Activated T-cell treated with anti-CD3 and anti-CD28 coated beads for 4 hours (primary cell): ENCODE measurements at places on chromosomes 3 and 15.

DNA sequence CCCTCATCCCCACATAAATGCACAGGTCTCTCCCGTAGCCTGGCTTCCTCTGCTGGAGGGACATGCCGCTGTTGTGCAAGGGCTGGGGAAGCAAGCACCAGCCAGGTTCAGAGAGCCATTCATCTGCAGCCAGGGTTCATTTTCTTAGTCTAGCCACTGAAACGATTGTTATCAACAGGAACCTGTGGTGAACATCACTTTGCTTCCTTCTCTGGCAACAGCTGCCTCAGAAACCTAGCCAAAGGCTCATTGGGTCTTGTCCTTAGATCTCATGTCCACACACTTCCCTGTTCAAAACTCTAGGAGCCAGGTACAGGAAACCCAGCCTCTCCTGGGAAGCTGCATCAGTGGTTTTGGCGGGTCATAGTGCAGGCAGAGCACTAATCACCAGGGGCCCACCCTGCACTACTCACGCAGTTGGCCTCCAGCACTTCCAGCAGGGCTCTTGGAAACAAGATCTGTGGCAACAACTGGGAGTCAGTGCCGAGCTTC, 47.0 kb downstream of the OXNAD1 start:
- no peak for DNase-seq

DNA sequence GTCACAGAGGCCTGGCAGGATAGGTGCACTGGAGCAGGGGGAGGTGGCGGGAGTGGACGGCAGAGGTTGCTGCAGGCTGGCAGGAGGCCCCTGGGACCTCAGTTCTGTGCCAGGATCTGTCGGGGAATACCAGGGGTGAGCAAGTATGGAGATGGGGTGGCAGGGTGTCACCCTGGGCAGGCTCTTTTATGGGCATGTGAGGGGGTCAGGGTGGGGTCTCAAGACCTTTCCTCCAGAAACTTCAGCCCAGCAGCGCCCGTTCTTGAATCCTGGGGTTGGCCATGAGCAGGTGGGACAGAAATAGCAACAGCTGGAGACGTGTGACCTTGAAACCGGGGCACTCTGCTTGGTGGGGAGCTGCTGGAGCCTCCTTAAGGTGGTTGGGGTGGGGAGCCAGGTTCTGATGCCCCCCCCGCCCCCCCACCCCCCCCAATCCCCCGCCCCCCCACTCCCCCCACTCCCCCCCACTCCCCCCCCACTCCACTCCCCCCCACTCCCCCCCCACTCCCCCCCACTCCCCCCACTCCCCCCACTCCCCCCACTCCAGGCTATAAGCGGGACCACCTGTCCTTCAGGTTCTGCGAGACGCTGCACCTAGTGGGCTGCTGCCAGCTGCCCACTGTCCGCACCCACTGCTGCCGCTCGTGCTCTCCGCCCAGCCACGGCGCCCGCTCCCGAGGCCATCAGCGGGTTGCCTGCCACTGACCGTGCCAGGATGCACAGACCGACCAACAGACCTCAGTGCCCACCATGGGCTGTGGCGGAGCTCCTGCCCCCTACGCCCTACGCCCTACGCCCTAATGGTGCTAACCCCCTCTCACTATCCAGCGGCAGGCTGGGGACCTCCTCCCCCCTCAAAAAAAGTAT, 84.9 kb downstream of the TBC1D2B start:
- no peak for DNase-seq

DNA sequence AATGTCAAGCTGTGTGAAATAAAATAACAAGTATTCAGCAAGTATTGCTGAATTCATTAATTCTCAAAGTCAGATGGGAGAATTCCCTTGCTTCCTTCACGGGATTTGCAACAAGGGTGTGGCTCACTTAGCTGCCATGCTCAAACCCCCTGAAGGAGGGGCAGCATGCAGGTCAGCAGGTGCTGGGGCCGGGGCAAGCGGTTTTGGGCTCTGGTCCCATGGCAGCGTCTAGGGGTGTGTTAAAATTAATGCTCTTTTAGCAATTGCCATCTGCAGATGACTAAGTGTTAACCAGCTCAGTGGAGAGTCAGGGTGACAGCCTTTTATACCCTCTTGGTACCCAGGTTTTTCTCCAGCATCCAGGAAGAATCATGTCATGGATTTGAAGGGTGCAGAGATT, 40.0 kb upstream of the RBMS3 start:
- DNase-seq = no peak

GRCh38 chr3:19485267-19485666, 337.0 kb downstream of the KCNH8 start:
- DNase-seq = no peak

GRCh38 chr15:51025454-51025846, 69.3 kb downstream of the TNFAIP8L3 start:
- no peak for DNase-seq

- no peak for DNase-seq
These were observed 2.6 kb downstream of the PARP6 start for GRCh38 chr15:72269739-72270138.

GRCh38 chr15:36642311-36642710, 62.9 kb downstream of the CDIN1 start:
- DNase-seq = no peak

DNA sequence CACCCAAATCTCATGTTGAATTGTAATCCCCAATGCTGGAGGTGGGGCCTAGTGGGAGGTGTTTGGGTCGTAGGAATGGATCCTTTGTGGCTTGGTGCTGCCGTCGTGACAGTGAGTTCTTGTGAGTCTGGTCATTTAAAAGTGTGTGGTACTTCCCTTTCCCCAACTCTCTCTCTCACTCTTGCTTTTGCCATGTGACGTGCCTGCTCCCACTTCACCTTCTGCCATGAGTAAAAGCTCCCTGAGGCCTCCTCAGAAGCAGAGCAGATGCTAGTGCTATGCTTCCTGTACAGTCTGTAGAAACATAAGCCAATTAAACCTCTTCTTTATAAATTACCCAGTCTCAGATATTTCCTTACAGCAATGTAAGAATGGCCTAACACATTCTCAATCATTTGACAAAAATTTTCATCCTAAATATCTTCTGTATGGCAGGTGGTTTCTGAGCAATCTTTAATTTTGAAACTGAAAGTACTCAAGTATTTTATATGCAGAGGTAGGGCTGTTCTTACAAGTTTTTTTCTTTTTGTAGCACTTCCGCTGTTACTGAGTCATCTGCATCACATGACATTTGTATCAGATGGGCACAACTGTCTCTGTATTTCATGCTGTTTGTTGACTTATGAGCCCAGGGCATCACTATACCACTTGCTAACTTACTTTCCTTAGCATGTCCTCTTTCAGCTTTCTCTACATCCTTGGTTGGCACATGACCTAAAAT, 8.8 kb downstream of the RPL39L start:
- DNase-seq = peak; percentile 30

- DNase-seq = no peak
These were observed 13.2 kb downstream of the PCOLCE2 start for GRCh38 chr3:142875583-142876207.

DNA sequence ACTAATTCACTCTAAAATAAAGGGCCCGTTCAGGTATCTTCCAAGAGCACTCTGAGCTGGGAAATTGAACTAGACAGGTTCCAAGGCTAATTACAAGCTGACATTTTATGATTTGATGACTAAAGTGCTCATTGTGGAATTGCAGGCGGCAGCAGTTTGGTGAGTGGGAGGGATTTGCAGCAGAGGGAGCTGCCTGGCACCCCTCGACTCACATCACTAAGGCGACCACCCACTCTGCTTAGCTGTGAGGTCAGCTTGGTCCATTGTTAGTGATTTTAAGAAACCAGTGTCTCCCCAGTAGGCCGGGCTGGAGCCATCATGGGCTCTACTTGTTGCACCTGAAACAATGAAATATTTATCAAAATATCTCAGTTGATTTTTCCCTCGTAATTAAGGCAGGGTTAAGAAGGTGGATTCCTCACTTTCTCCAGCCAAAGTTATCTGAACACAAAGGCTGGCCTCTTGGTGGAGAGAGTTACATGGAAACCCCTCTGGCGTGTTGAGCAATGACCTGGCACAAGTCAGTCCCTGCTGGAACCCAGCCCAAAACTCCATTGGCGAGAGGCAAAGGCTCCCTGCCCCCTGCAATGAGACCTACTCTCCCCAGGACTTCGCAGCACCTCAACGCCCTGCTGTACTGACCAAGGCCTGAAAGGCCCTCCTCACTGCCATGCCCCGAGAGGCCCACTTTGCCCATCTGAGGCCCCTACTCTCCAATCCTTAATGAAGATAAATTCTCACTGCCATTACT, 65.0 kb upstream of the ATP2B2 start:
- DNase-seq = no peak

GRCh38 chr3:196712514-196713413, 587 bp downstream of the PIGX start:
- DNase-seq = peak; percentile 62

DNA sequence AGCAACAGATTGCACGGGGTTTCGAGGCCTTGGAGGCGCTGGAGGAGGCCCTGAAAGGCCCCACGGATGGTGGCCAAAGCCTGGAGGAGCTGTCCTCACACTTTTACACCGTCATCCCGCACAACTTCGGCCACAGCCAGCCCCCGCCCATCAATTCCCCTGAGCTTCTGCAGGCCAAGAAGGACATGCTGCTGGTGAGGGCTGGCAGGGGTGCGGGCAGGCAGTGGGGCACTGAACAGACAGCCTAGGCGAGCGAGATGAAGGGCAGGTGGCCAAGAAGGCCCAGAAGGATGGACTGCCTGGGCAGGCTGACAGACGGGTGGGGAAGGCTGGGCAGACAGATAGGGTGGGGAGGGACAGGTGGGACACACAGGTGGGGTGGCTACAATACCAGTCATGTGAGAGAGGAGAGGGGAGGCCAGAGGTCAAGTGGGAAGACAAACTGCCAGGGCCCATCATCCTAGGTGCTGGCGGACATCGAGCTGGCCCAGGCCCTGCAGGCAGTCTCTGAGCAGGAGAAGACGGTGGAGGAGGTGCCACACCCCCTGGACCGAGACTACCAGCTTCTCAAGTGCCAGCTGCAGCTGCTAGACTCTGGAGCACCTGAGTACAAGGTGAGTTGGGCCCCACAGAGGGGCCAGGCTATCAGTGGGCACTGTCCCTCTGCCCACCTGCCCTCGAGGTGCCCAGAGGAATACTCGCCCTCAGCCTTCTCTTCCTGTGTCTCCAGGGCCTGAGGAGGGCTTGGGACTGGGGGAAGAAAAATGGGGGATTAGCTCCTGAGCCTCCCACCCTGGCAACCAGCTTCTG, 3.1 kb downstream of the PARP3 start:
- DNase-seq = no peak

GRCh38 chr15:48176112-48176511, 2.0 kb downstream of the MYEF2 start:
- no peak for DNase-seq

- no peak for DNase-seq
These were observed 67.7 kb upstream of the CDV3 start for GRCh38 chr3:133505813-133506212.

- no peak for DNase-seq
These were observed 42.7 kb downstream of the ZDHHC3 start for GRCh38 chr3:44932986-44933944.

- no peak for DNase-seq
These were observed 65.8 kb upstream of the ZNF148 start for GRCh38 chr3:125440970-125441369.

- DNase-seq = no peak
These were observed 19.3 kb upstream of the TMEM42 start for GRCh38 chr3:44842376-44842775.

DNA sequence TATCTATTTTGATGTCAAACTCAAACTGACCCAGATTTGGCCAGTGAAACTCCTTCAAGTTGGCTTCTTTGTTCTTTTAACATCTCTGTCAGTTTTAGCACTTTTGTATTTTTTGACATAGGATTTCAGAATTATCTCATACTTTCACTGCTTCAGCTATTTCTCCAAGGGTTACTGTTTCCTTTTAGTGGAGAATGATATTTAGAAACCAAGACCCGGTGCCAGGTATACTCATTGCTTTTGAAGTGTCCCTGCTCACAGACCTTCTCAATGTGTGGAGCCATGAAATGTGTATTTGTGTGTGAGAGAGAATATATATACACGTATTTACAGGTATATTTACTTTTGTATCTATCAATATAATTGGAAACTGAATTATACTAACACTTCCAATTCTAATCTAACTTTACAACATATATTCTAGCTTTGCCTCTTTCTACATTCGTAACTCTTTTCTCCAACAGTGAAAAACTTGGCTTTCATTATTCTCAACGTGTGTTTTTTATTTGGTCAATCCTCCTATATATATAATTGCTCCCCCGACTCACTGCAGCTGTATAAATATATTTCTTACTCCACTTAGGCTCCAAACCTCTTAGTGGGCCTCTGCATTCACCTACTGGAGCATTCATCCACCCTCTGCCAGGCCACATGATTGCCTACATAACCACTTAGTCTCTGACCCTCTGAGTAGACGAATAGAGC, 54.0 kb downstream of the OTOL1 start:
- no peak for DNase-seq

- DNase-seq = no peak
These were observed 2.7 kb upstream of the PCCB start for GRCh38 chr3:136247436-136247835.

GRCh38 chr15:47500842-47501241, 216.5 kb upstream of the SEMA6D start:
- DNase-seq = no peak

GRCh38 chr15:90790057-90790456, 72.9 kb downstream of the BLM start:
- DNase-seq = no peak

- no peak for DNase-seq
These were observed 708.9 kb downstream of the NTRK3 start for GRCh38 chr15:87547470-87548181.

GRCh38 chr3:7282988-7283387, 422.1 kb downstream of the GRM7 start:
- DNase-seq = no peak

DNA sequence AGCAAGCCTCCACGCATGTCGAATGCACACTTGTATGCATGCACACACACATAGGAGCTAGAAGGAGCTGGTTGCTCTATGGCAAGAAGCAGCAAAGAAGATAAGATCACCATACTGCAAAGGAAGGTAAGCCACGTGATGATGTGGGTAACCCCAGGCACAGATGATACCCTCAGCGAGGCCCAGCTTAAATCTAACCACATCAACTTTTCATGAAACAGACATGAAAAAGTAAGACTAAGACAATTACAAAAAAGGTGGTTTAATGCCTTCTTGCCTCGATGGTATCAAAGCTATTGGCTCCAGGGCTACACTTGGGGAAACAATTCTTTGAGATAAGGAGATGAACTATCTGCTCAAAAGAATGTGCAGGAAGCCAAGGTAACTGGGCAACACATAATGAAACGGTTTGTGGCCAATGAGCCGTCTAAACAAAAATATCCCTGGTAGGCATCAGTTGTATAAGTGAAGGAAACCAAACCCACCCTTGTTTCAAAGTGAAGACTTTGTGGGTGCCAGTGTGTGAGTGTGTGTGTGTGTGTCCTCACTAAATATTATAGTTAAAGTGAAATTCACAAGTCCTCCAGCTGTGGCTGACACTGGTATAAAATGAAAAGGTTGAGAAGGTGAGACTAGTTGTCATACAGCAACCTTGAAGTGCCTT, 365.7 kb upstream of the ICE2 start:
- DNase-seq = peak; percentile 28
